ENCODE measurements at places on chromosomes 13 and 19.

DNA sequence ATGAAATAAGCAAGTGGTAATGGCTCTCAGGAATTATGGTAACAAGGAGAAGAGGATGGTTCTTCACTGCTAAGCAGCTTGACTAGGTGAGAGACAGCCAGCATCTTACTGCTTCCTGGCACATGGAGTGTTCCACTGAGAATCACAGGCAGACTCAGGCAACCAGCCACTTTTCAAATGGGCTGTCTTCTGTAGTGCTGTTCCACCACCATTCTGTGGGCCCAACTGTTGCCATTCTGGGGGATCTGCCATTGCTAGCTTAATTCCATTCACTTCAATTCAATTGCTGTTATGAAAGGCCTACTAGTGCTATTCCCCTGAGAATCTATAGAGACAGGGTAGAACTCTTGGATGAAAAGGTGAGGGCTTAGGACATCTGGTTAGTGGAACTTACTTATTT lies 341.9 kb downstream of the KCNRG start:
- no peak for DNase-seq

DNA sequence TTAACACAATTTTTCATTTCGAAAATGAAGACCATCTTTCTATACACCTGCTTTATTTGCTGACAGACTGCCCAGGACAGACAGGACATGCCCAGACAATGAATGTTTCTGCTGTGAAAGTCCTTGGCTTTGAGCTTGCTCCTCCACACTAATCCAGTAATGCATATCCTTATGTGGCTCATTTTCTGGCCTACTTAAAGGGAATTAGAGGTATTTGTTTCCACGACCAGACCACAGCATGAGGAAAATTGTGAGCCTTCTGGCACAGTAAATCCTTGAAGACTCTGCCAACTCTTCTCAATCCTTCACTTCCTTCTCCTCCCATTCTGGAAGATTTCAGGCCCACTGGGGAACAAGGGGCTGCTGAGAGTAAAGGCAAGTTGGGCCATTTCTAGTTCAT lies 25.7 kb downstream of the CCDC70 start:
- DNase-seq: no peak

DNA sequence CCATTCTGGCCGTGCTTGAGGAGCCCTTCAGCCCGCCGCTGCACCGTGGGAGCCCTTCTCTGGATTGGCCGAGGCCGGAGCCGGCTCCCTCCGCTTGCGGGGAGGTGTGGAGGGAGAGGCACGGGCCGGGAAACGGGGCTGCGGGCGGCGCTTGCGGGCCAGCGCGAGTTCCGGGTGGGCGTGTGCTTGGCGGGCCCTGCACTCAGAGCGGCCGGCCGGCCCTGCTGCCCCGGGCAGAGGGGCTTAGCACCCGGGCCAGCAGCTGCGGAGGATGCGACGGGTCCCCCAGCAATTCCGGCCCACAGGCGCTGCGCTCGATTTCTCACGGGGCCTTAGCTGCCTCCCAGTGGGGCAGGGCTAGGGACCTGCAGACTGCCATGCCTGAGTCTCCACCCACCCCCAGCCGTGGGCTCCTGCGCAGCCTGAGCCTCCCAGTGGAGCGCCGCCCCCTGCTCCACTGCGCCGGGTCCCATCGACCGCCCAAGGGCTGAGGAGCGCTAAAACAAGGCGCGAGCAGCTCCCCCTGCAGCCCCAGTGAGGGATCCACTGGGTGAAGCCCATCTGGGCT lies 76.5 kb downstream of the PCDH20 start:
- no peak for DNase-seq

- DNase-seq: no peak
Observed at GRCh38 chr13:112034231-112034630, 32.7 kb upstream of the SOX1 start.

DNA sequence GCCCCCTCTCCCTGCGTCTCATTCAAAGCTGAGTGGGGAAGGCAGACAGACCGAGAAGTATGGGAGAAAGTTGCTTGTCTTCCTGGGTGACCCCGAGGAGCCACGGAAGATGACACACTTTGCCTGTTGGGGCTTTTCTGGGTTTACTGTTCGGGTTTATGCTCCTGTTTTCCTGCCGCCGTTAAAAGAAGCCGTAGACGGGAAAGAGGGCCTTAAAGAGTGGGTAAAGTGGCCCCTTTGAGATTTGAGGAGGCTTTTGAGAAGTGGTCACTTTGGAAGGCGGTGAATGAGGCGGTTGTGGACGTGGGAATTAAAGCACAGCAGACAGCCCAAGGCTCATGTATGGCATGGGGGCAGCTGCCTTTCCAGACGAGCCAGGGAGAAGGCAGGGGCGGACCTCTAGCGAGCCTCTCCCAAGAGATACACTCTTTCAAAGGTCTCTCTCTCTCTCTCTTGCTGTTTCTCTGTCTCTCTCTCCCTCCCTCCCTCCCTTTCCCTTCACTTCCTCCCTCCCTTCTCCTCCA lies 493 bp upstream of the LHFPL6 start:
- no peak for DNase-seq

GRCh38 chr13:52361225-52361624 lies 44.7 kb downstream of the THSD1 start:
- no peak for DNase-seq

- DNase-seq: no peak
Observed at GRCh38 chr13:114288157-114288591, 6.8 kb downstream of the UPF3A start.

GRCh38 chr13:110388108-110388943 lies 81.2 kb downstream of the COL4A2 start:
- no peak for DNase-seq

DNA sequence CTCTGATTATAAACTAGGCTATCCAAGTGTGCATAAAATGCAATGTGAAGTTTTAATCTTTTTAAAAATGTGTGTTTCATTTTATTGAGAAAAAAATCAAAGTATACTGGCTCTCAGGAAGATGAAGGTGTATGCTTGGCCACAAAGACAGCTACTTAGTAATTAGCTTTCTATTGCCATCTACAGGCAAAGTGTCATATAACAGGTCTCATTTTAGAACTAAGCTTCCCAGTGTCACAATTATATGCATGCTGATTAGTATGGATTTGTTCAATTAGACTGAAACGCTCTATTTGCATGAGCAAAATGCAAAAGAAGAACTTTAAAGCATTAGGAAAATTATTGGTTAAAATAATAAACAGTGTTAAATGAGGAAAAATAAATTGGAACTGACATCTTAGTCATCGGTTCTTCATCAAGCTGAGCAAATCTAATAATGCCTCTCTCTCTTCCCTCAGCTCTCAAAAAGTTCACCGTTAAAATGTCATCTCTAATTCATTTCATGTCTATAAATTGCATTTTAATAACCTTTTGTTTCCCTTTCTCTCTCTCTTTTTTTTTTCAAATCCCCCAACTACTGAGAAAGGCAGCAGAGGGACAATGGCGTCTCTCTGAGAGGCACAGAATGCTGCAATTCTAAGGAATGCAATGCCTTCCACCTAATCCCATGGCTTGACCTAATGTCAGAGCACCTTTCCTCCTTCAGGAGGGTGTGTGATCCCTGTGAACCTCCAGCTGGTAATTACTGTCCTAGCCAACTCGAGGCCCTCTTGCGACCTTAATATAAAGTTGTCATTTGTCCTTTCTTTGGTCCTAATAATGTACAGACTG lies 313.1 kb upstream of the MAB21L1 start:
- DNase-seq: no peak

- DNase-seq: no peak
Observed at GRCh38 chr13:100433475-100433874, 155.1 kb downstream of the GGACT start.

DNA sequence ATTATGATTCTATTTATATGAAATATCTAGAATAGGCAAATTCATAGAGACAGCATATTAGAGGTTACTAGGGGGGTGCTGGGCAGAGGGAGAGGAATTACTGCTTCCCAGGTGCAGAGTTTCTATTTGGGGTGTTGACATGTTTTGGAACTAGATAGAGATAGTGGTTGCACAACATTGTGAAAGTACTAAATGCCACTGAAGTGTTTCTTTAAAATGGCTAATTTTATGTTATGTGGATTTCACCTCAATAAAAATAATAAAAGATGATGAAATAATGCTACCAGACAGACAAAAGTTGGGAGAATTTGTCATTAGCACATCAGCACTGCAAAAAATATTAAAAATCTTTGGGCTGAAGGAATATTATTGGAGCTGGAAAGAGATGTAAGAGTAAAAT lies 63.4 kb downstream of the SLC6A16 start:
- no peak for DNase-seq

GRCh38 chr13:103044056-103044455 lies 22.2 kb downstream of the SLC10A2 start:
- DNase-seq: no peak

DNA sequence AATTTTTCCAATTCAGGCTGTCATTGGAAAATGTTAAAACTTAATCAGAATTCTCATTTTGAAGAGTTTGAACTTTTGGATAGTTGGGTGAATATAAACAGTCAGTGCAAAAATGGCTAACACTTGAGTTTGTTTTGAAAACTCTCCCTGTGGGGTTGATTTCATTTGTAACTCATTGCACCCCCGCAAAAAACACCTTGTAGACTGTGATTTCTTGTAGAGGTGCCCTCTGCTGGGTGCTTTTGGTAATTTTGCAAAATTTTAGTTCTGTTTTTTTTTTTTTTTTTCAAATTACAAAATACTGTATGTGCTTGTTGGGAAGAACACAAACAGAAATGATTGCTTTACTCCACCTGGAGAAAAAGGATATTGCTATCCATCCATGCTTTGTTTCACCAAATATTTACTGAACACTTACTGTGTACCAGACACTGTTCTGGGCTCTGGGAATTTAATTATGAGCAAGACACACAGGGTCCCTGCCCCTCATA lies 28.2 kb upstream of the GPI start:
- DNase-seq: peak; percentile 36

GRCh38 chr19:40407714-40408597 lies 5.2 kb downstream of the PRX start:
- DNase-seq: no peak

DNA sequence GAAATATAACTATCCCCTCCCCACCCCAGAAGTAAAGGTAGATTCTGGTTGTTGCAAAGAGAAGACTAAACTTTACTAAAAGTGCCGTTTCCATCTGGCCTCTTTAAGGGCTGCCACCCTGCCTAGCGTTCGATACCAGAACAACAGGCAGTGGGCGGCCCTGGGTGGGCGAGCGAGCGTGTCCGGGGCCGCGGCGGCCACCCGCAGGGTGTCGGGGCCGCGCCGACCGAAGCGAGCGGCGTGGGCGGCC lies 2.6 kb downstream of the FGF9 start:
- DNase-seq: no peak

- no peak for DNase-seq
Observed at GRCh38 chr13:23146006-23146405, 34.8 kb upstream of the SGCG start.

DNA sequence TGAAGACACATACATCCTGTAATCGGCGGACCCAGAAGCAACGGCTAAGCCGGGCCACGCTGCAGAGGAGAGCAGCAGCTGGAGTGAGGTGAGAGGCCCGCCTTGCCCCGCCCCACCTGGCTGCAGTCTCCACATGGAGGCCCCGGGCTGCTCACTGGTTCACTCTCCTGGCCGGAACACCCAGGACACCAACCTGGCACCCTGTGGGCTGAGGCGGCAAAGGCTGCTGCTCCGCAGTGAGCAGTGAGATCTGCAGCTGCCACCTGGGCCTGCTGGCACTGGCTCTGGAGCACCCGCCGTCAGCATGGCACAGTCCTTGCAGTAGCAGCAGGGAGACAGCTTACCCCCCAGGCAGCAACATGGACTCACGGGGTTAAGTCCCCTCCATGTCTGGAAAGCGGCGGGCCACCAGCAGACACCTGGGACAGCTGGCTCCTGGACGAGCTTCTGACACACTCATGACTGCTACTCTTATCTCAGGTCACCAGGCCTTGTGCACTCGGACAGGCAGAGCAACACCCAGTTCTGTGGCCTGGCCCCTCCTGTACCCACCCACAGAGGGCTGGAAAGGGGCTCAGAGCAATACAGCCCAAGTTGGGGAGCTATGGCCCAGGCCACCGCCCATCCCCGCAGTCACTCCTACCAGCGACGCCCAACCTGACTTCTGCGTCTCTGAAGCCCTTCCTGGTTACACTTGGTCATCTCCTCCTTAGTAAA lies 13.2 kb upstream of the KPTN start:
- DNase-seq: peak; percentile 58

GRCh38 chr19:7152568-7152967 lies 83.1 kb downstream of the ZNF557 start:
- DNase-seq: no peak

GRCh38 chr19:16496613-16496983 lies 404 bp downstream of the C19orf44 start:
- no peak for DNase-seq

GRCh38 chr19:5131031-5131505 lies 162.2 kb downstream of the KDM4B start:
- DNase-seq: no peak

DNA sequence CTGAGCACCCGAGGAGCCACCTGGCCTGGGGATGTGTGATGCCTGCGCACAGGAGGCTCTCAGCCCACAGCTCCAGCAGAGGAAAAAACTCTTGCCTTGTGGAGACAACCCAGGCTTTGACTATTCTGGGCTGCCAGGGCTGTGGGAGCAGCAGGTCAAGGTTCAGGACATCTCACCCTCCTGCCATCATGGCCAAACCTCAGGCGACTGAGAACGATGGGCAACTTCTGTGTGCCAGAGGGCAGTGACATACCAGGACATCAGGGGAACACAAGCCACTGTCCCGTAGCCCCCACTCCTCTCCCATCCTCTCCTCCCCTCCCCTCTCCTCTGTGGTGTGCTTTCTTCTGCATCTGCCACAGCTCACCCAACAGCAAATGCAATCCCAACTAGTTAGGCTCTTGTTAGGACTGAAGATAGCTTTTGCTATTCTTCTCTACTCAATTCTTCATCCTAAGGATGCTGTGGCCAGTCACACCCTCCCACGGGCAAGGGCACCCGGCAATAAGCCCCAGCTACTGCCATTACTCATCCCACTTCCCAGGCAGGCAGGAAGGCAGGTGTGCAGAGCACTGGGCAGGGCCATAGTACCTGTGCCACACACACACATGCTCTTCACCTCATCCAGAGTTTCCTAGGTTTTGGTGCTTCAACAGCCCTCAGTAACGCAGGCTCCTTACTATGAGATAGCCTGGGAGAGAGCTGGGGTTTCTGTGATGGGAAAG lies 16.8 kb downstream of the ELL start:
- no peak for DNase-seq

DNA sequence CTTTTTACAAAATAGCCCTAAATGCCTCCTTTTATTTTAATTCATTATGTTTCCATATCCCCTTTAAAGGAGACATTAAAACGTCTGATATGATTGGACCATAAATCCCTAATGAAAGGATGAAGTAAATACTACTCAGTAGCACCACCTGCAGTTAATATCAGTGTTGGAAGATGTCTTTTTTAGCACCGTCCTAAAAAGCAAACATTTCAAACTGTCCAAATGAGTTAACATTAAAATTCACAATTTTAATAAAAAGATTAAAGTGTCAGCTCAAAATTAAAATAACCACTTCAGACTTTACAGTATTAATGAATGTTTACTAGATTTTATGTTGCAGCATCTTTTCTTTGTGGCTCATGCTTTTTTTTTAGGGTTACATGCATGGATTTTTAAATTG lies 12.3 kb downstream of the ZNF507 start:
- DNase-seq: no peak

Data from NCI-H2081 (cell line).